IPS DF 6.9 (cell line): ENCODE measurements at places on chromosomes 2 and 18.

- no peak for DNase-seq
These were observed 58.3 kb downstream of the FEZ2 start for GRCh38 chr2:36539631-36540030.

GRCh38 chr2:200498402-200499162 is 11.3 kb downstream of the KCTD18 start:
- DNase-seq: no peak

- no peak for DNase-seq
These were observed 1.0 kb upstream of the HJURP start for GRCh38 chr2:233855345-233855744.

GRCh38 chr2:208542465-208543041 is 136.0 kb downstream of the PTH2R start:
- no peak for DNase-seq

GRCh38 chr18:50558948-50559751 is 737 bp upstream of the MAPK4 start:
- no peak for DNase-seq

- DNase-seq: no peak
These were observed 270.7 kb downstream of the HAUS1 start for GRCh38 chr18:46374850-46375249.

DNA sequence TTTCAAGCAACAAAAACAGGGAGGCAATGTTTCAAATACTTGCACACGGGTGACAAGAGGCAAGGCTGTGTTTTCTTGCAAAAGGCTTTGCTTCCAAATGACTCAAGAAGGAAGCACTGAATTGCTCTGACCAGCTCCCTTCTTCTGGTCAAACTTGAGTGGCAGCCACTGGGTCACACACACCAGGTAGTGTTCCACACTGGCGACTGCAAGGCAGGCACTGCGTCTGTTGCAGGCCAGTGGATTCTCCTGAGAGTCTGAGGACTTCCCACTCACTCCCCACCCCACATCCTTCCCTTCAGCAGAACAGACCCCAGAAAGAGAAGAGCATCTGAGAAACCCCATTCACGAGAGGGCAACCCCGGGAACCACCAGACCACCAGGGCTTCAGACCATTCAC is 19.8 kb downstream of the PARD6G start:
- DNase-seq: no peak

GRCh38 chr18:75504469-75504868 is 77.0 kb upstream of the SMIM21 start:
- DNase-seq: no peak

GRCh38 chr2:143171817-143172216 is 42.6 kb downstream of the ARHGAP15 start:
- DNase-seq: no peak

GRCh38 chr2:54471221-54471711 is 15.1 kb downstream of the SPTBN1 start:
- no peak for DNase-seq

DNA sequence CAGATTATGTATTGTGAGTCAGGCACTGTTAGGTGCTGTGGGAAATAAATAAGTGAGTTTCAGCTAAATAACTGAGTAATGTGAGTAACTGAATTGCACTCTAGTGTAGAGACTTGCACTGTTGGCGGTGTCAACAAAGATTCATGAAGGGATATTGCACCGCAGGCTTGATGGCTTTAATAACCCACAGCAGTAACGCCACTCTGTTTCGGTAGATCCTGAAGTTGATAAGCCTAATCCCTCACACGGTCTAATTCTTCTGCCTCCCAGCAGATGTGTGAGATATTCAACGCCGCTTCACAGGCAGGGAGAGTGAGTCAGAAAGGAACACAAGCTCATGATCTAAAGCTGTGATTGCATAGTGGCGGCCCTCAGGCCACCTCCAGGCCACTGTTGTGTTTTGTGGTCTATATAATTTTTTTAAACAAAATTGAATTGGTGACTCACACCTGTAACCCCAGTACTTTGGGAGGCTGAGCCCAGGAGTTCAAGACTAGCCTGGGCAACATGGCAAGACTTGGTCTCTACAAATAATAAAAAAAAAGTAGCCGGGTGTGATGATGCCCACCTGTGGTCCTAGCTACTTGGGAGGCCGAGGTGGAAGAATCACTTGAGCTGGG is 94.3 kb downstream of the LIPG start:
- DNase-seq: no peak

GRCh38 chr2:148716378-148716920 is 71.9 kb downstream of the EPC2 start:
- DNase-seq: no peak

DNA sequence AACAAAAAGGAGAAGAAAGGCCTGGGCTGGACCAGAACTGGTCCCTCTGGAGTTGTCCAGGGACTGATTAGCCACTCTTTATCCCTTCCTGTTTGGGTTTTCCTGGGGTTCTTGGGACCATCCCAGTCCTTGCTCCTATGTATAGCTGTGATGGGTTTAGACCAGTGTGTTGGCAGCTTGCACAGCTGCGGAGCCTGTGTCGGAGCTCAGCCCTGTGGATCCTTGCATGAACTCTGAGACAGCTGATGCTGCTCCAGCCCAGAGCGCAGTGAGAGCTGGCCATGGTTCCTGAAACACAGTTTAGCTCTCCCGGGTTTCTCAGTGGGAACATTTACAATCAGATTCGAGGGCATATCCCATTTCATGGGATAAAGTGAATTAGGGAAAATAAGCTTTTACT is 16.9 kb downstream of the IMPA2 start:
- no peak for DNase-seq

- DNase-seq: no peak
These were observed 312.3 kb upstream of the LRRTM4 start for GRCh38 chr2:77834360-77835002.
